Esophagus mucosa (tissue), 1 donor: ENCODE measurements at places on chromosomes 7 and 10.

DNA sequence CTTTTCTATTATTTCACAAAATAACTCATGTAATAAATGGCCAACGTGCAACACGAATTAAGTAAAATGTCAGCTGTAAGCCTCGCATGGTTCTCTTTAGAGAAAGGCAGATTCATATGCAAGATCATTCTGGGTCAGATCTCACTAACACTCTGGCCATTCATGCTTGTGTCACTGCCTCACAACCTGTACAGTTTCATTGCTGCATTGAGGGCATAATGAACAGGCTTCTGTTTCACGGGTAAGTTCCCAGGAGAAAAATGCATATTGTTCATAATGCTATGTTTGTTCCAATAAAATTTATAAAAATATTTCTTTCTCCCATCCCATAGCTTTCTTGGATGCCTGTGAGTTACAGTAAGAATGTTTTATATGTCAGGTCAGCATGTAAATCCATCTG lies 734.0 kb upstream of the ANKRD30A start:
- no peak for ATAC-seq

- no peak for ATAC-seq
Observed at GRCh38 chr7:14351167-14351566, 361.7 kb upstream of the ETV1 start.

- ATAC-seq: no peak
Observed at GRCh38 chr7:133861876-133862275, 265.3 kb upstream of the LRGUK start.

DNA sequence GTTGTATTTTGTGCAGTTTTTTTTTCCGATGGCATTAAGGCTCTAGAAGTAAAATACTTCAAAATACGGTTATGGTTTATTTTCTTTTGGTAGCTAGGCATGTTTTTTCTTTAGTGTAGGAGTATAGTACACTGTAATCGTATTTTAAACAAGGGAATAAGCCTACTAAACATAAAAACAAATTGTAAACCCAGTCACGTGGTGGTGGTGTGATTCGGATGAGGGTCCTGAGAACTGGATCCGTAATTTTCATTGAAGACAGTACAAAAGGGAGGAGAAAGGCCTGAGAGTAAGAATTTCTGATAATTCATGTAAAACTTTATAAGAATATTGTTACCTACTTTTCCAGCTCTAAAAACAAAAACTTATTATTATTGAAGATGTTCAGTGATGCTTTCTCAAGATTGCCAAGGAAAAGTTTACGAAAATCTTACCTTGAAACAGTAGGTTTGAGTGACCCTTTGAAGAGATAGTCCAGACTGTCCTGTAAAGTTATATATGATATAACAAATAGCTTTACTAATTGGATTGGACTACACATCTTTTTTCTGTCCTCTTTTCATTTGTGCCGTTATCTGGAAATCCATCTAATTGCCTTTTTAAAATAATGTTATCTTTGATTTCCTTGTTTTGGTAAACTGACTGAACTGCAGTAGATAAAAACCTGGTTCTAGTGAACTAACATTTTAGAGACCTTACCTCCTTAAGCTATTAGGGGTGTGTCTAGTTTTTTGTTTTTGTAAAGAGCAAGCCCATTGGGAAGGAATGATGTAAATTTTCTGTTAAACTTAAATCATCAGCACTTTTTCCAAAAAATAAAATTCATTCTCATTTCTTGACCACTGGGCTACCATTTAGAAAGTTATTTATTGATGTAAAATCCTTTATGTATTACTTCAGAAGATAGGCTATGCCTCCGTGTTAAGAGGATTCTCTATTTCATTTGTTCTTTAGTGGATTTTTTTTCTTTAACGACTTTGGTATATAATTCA lies 1.0 kb upstream of the PBLD start:
- ATAC-seq: no peak

GRCh38 chr10:34918776-34919315 lies 103.8 kb upstream of the PARD3 start:
- ATAC-seq: no peak

DNA sequence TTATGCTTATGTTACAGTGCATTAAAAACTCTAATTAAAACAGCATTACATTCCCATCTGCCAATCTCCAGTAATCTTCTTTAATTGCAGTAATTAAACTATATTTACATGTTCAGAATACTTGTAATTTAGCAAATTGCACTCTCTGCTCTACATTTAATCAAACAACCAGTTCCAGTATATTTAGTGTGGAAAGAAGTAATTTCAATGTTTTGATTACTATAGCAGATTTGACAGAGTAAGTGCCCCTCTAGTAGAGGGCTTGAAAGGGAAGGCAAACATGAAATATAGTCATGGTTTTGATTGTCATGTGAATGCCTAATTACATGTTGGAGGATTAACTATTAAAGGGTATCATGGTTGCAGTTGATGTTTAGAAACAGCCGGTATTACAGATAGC lies 739.7 kb downstream of the AUTS2 start:
- ATAC-seq: no peak

DNA sequence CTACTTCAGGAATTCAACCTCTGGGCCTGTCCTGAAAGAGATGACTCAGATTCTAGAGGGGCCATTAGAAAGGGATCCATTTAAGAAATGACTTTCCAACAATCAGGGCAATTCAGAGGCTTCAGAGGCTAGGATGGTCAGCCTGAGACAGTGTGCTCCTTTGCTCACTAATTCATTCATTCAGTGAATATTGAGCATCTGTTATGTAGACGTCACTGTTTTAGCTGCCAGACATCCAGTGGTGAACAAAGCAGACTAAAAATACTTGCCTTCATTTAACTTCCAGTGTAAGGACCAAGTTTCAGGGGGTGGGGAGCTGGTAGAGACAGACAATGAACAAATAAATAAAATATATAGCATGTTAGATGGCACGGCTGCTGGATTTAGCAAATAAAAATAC lies 1.6 kb downstream of the KIAA1217 start:
- no peak for ATAC-seq

DNA sequence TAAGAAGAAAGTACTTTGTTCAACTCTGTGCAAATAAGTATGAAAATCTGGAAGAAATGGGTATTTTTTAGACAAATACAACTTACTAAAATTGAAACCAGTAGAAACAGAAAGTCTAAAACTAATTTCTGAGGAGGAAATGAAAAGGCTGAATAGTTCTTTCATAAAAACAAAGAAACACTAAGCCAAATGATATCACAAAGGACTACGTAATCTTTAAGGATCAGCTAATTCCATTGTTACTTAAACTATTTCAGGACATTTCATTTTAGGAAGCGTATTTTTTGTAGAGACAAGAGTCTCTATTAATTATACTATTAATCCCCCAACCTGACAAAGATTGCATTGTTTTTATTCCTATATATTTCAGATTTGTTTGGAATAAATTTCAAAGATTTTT lies 11.2 kb upstream of the CCSER2 start:
- no peak for ATAC-seq
